ENCODE measurements at places on chromosomes 5 and 9.

GRCh38 chr9:137945581-137945980 lies 68.0 kb downstream of the CACNA1B start:
- DNase-seq = no peak

- DNase-seq = no peak
Observed at GRCh38 chr5:89232139-89232603, 349.2 kb upstream of the MEF2C start.

- no peak for DNase-seq
Observed at GRCh38 chr5:179762079-179762780, 29.6 kb downstream of the MAML1 start.

DNA sequence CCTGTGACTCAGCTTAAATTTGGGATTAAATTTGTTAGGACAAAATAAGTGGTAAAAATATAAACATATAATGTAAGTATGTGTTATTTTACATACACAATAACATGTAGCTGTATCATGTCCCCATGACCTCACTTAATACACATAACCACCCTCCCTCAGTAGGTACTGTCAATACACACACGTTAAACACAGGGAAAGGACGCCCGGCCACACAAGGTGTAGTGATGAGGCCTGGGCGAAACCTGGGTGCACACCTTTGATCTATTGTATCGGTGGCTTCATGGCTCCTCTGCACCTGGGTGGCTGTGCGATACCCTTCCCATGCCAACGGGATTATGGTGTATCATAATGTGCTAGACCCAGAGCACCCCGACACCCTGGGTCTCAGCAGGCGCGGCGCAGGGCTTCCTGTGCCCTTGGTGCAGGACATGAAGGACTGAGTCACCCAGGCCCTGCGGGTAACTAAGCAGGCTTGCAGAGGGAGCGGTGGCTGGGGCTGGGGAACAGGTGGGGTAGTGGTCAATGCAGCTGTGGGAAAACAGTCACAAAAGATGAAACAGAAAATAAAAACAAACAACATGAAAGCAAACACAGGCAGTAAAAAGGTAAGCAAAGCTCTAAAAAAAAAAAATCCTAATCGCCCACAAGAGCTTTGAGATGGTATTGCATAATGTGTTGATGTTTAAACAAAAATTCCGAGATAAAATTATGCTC lies 127.5 kb upstream of the RETREG1 start:
- DNase-seq = no peak

- no peak for DNase-seq
Observed at GRCh38 chr9:76521906-76522305, 62.9 kb downstream of the GCNT1 start.

DNA sequence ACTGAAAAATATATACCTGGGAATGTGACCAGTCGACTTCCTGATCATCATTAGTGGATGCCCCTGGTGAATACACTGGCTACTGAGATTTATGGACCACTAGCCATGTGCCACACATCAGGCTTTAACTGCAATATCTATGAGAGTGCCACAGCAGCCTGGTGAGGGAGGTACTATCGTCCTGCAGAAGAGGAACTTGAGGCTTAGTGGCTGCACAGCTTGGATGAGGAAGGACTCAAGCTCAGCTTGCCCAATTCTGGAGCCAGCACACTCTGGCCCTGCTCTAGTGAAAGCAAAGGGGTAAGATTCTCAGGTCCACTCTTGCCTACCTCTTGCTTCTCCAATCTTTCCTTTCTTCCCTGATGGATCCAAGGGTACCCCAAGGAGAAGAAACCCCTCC lies 129.3 kb downstream of the ENTREP1 start:
- DNase-seq = no peak

DNA sequence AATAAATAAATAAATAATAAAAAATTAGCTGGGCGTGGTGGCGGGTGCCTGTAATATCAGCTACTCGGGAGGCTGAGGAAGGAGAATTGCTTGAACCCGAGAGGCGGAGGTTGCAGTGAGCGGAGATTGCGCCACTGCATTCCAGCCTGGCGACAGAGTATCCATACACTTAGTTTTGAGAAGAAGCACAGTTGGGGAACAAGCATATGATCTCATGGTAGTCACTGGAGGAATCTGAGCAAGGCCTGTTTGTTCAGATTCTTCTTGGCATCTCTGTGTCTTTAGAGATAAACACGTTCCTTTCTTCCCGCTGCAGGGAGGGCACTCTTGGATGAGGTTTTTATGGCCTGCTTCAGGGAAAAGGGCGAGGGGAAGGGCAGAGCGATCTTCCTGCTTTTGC lies 15.6 kb upstream of the DENND1A start:
- no peak for DNase-seq

DNA sequence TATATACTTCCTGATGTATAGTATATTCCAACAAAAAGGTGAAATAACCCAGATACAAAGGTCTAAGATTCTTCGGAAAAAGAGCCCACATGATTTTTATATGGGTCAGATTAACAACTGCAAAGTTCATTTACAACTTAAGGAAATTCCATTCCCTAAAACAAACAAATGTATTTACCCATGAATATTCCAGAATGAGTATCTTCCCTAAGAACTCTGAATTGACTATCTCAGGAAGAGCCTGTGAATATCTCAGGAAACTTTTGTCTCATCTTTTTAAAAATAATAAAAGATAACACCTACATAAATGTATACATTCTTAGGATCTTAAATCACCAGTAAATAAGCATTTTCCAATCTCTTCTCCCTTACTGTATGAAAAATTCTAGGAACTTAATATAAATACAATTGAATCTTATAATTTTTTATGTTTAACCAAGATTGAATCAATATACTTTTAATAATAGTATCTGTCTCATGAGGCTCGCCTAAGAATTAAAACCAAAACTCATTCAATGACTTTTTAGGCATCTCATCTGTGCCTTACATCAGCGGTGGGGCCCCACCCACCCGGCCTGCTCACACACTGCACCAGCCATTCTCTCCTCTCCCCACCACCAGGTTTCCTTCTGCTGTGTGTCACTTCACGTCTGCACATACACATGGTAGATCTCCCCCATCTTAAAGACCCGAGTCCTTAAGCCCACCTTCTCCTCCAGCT lies 78.1 kb downstream of the RAPGEF1 start:
- no peak for DNase-seq

DNA sequence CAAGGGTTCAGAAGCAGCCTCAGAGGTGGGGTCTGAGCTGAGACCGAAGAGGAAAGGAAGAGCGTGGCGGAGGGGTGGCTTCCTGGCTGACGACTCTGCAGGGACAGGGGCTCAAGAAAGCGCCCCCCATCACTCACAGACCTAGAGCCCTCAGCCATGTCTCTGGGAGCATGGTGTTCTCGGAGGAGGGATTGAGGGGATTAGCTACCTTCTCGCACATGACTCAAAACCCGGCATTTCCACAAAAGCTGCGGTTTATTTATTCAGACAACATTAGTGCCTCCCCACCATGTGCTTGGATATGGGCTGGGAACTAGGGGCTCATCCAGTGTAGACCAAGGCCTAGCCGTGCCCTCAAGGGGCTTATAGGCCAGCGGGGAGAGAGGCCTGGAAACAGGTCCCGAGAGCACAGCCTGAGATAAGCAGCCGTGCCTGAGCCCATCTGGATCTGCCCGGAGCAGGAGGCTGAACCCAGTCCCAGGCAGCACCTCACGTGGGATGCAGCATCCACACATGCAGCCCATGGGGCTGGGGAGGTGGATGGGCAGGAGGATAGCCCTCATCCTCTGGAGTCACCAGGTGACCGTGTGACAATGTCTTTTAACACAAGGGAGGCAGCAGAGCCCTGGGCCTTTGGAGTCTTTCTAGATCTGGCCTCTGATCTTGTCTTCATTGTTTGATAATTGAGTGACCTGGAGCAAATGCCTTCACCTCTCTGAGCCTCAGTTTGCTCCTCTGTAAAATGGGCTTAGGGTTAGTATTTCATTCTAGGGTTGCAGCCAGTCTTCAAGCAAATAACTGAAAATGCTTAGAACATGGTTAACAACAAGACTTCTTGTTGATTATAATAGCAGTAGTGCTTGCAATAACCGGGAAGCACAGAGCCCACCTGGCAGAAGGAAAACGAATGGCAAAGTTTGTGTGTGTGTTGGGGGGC lies 878 bp upstream of the HMCN2 start:
- no peak for DNase-seq
